ENCODE measurements at places on chromosomes 1 and 21.

DNA sequence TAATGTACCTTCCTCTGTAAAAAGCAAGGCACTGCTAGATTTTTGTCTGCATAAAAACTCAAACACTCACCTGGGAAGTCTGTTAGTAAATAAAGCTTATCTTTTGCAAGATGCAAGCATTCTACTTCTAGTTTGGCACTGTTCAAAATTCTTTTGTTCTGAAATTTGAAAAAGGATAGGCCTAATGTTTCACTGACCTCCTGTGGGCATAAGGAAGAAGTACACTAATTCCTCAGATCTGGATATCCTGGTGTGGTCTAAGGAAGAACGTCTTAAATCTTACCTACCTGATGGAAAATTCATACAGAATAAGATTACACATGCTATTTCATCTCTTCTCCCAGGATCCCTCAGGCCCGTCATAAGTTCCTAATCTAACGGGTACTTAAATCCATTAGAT, 93.5 kb upstream of the CAMK1G start:
- DNase-seq: no peak

DNA sequence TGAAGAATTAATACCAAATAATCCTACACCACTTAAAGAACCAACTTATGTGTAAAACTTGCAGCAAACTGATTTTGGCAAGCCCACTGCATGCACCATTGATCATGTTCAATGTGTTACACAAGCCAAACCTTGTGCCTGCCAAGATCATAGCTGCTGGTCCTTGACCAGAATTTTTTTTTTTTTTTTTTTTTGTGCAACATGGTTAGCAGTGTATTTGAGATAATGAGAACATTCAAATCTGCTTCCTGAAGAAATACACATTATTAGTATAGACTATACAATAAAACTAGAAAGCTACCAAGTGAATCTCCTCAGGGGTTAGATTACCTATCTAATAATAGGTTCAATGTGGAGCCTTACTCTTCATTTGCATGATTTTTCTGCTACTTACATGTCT, 421.0 kb downstream of the MRPL39 start:
- no peak for DNase-seq

- DNase-seq: no peak
Measured at GRCh38 chr1:97093741-97094140, 372.2 kb downstream of the PTBP2 start.

GRCh38 chr1:6588893-6589520, 9.2 kb downstream of the ZBTB48 start:
- no peak for DNase-seq

GRCh38 chr21:32022146-32022545, 149.3 kb downstream of the HUNK start:
- no peak for DNase-seq

DNA sequence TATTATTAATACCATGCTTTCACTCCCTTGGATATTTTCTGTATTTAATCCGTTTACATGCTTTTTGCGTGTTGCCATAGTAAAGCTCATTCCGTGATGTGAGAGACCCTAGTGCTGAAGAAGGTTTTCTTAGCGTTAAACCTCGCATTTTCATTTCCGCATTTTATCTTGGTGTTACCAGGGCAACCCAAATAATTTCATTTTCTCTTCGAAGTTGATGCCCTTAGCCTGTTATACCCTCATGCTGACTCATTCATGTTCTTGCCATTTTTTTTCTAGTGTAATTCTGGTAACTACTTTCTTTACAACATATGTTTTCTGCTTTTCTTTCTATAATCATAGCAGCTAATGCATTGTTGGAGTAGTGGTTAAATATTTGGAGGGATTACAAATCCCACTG, 37.2 kb downstream of the LRRC8C start:
- DNase-seq: no peak

- no peak for DNase-seq
Measured at GRCh38 chr1:70247768-70248167, 26.6 kb downstream of the SRSF11 start.

DNA sequence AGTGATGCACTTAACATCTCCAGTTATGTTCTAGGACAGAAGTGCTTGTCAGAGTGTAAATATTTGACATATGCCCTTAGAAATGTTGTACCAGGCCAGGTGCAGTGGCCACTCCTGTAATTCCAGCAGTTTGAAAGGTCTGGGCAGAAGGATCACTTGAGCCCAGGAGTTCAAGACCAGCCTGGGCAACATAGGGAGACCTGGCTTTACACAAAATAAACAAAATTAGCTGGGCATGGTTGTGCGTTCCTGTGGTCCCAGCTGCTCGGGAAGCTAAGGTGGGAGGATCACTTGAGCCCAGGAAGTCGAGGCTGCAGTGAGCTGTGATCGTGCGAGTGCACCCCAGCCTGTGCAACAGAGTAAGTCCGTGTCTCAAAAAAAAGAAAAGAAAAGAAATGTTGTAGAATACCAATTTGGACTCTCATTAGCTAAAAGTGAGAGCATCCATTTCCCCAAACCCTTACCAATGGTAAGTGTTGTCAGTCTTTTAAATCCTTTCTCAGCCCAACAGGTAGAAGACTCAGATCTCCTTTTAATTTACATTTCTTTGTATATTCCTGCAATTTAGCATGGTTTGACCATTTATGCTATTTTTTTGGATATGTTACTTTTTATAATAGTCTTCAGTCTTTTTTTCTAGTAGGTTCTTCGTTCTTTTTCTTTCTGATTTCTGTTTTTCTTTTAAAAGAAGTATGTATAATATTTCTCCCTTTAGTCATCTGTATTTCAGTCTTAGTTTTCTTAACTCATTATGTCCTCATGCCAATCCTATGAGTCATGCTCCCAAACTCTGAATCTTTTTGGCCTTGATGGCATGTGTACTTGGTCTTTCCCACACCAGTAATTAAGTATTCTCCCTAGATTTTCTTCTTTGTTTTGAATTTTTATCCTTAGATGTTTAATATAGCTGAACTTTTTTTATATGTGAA, 74.4 kb downstream of the CAMTA1 start:
- no peak for DNase-seq

DNA sequence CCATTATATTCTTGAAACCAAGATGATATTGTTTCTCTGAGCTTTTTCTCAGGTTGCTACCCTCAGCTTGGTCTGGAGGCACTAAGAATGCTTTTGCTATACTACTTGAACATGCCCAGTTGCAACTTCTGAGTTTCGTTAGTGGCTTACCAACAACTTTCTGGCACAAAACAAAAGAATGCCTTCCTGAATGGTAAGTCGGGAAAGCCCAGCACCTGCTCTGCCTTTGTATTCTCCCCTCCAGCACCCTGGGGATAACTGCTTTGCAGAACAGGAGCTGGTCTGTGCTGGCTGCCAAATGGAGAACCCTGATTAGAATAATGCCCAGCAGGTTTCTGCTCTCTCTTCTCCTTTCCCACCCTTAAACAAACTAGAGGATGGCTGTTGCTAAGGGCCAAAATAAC, 149.3 kb downstream of the TGFB2 start:
- no peak for DNase-seq

- DNase-seq: no peak
Measured at GRCh38 chr1:182147136-182147820, 85.8 kb upstream of the ZNF648 start.

DNA sequence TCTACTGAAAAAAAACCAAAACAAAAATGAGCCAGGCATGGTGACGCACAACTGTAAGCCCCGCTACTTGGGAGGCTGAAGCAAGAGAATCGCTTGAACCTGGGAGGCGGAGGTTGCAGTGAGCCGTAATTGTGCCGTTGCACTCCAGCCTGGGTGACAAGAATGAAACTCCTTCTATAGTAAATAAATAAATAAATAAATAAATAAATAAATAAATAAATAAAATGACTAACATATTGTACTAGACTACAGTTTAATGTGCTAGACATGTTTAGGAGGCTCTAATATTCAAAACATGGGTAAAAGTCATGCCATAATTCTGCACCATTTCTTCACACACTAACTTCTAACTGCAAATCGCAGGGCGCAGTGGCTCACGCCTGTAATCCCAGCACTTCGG, 33.3 kb upstream of the ERO1B start:
- DNase-seq: no peak

GRCh38 chr1:104466068-104466467, 716.4 kb downstream of the AMY1C start:
- no peak for DNase-seq

GRCh38 chr1:27349784-27350662, 8.2 kb downstream of the SYTL1 start:
- DNase-seq: peak; percentile 79

All from right hindlimb (tissue), 1 donor.